ENCODE measurements at places on chromosomes 6 and 20.

GRCh38 chr6:27293436-27294098 is 18.5 kb downstream of the POM121L2 start:
- DNase-seq = no peak

DNA sequence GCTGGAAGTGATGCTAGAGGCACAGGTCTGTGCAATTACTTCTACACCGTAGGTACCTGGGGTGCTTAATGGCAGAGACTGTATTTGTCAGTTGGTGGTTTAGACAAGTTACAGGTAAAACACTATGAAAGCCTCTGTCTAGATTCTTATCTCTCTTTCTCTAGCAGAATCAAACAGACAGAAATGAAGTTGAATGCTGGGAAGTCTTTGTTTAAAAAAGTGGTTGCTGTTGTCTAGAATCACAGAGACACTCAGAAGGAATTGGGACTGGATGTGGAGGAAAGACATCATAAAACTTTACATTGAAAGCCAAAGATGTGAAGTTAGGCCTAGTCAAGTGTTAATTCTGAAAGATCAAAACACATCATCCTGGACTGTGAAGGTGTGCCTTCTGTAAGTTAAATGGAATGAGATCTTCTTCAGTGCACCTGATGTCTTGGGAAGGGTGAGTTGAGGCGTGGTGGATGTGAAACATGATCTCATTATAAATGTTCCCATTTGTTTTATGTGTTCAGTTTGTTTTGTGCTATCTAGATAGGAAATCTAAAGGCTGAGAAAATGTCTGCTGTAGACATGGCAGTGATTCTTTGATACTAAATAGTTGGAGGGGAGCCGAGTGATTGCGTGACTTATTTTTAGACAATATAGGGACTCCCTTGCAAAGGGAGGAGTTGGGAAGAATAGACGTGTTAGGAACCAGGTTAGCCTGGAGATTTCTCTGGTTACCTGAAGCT is 290.2 kb downstream of the SOX4 start:
- DNase-seq = no peak

DNA sequence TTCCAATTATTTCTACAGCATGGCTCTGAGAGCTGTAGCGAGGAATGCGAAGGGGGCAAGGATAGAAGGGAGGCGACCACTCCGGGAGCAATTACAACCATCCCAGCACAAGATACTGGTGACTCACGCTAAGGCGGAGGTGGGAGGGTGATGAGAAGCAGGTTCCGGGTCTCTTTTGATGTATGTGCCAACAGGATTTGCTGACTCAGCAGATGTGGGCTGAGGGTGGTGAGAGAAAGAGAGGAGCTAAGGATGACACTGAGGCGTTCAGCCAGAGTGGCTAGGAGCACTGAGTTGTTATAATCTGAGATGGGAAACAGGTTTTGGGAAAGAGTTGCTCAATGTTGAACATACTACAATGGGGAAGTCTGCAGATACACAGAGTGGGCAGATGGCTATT is 9.3 kb upstream of the TXNDC5 start:
- no peak for DNase-seq

DNA sequence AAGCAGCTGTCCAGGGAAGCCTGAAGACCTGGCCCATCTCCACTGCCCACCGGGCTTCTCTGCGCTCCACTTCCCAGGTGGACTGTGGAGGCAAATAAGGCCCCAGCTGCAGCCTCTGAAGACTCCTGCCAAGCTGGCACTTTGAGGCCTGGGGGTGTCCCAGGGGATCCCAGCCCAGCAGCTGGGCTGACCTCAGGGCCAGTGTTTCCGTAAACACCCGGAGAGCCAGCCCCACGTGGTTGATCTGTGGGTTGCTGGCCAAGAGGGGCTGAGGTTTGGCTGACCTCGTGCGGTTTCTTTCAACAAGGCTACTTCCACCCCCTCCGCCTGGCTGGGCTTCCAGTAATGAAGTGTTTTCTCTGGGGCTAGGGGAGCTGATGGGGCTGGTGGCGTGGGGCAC is 12.4 kb upstream of the CCN5 start:
- DNase-seq = no peak

DNA sequence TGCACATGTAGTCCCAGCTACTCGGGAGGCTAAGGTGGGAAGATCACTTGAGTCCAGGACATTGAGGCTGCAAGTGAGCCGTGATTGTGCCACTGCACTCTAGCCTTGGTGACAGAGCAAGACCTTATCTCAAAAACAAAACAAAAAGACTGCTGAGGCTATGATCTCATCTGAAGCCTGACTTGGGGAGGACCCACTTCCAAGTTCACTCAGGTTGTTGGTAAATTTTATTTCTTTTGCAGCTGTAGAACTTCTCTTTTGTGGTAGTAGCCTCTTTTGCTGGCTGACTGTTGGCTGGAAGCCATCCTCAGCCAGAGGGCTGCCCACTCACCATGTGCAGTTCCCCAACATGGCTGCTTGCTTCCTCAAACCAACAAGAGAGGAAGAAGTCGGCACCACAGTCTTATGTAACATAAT is 36.8 kb upstream of the ME1 start:
- no peak for DNase-seq

- DNase-seq = no peak
Observed at GRCh38 chr6:42453654-42454427, 2.1 kb upstream of the TRERF1 start.

- no peak for DNase-seq
Observed at GRCh38 chr6:99185525-99185924, 163.9 kb downstream of the FAXC start.

GRCh38 chr20:45826381-45827019 is 612 bp downstream of the TNNC2 start:
- DNase-seq = no peak

DNA sequence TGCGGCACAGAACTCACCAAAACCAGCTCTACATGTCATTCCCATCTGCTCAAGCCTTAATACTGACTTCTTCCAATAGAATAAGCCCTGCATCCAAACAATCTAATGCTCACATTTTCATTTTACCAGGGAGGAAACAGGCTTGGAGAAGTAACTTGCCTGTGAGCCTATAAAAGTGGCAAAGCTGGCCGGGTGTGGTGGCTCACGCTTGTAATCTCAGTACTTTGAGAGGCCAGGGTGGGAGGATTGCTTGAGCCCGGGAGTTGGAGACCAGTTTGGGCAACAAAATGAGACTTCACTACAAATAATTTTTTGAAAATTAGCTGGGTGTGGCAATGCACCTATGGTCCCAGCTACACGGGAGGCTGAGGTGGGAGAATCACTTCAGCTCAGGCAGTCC is 133.7 kb downstream of the LY86 start:
- no peak for DNase-seq

- DNase-seq = no peak
Observed at GRCh38 chr20:11186301-11187008, 512.7 kb upstream of the JAG1 start.

DNA sequence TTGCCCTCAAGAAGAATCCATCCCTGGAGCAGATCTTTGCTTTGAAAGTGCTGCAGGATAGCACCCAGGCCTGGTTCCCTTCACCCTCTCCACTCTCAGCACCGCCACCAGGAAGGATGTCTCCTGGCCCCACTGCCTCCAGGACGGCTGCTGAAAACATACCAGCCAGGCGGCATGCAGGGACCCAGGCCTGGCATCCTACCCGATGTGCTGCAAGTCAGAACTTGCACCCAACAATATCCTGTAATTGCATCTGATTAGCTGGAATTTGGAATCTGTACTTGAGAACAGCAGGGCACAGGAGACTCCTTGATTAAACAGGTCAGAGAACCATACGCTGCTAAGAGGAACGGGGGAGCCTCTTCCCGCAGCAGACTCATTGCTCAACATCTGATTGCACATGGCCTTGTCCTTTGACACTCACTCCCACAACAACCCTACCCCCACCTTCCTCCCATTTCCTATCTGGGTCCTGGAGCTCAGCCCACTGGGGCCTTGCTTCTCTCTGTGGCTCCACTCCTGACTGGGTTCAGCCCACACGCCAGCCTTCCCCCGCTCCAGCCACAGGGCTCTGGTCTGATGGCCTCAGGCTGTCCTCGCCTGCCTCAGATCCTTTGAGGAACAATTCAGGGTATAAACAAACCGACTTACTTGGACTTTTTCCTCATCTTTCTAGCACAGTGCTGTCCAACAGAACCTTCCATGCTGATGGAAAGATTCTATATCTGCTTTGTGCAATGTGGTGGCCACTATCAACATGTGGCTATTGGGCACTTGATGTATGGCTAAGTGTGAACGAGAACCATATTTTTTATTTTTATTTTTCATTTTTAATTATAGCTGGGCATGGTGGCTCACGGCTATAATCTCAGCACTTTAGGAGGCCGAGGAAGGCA is 78.0 kb downstream of the FGD2 start:
- DNase-seq = no peak

DNA sequence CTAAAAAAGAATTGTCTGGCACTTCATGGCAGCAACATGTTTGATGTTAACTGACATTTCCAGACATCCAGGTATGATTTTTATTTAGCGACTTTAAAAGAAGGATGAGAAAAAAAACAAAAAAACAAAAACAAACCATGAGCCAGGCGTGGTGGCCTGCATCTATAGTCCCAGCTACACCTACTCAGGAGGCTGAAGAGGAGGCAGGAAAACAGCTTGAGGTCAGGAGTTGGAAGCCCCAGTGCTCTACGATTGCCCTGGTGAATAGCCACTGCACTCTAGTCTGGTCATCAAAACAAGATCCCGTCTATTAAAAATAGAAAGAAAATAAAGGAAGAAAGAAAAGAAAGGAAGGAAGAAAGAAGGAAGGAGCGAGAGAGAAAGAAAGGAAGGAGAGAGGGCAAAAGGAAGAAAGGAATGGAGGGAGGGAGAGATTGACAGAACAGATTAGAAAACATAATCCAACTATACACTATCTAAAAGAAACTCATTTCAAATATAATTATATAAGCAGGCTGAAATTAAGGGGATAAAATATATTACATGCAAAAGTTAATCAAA is 141.6 kb downstream of the TRIM27 start:
- no peak for DNase-seq

DNA sequence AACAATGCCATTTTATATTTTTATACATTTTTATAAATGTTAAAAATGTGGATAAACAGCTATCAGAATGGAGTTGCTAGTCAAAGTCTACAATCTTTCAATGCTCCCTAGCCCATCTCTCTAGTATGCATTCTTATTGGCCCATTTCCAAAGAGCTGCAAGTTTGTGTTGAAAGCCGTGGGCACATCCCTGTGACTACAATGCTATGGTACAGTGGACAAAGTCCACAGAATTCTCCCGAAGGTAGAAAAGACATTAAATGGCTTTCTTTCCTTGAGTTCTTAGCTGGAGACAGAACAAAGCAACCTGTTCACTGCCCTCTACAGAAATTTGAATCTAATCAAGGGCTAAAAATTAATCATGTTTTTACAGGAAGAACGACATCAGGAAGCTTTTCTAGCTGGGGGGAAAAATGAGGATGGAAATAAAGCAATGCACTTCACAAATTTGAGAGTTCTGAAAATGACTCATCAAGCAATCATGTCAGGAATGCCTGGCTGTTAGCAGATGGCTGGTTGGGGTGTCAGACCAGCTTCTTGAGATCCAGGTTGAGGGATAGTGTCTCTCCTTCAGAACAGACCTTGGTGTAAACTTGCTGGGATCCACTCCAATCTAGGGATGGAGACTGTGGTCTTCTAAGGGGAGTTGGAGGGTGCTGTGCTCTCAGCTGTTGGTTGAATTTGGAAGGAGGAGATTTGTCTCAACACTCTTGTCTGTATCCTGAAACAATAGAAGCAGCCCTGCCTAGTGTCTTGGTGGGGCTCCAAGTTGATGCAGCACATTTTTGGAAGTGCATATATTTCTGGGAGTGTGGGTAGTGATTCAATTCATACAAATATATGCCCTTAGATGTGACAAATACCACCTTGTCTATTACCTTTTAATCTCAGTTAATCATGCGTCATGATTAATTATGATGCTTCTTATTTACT is 143.4 kb upstream of the PHACTR1 start:
- DNase-seq = no peak

DNA sequence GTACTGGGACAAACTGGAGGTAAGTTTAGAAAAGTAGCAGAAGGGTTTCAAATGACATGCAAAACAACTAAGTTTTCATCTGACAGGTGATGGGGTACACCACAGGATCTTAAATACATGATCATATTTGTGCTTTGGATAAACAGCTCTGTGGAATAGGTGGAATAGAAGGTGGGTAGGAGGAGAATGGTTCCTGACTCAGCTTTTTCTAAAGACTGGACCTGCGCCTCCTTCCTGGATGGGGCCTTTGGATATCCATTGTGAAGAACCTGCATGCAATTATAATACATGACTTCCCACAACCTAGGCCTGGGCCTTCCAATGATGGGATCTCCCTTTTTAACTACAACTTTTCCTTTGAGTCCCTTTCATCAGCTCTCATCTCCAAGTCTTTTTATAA is 145.9 kb downstream of the AHI1 start:
- DNase-seq = no peak

DNA sequence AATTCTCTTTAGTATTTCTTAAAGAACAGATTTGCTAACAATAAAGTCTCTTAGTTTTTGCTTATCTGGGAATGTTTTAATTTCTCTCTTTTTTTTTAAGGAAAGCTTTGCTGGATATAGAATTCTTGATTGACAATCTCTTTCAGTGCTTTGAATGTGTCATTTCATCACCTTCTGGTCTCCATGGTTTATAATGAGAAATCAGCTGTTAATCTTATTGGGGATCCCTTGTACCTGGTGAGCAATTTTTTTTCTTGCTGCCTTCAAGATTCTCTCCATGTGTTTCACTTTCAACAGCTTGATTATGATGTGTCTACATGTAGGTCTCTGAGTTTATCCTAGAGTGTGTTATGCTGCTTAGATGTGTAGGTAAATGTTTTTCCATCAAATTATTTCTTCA is 16.4 kb upstream of the PSMF1 start:
- no peak for DNase-seq

DNA sequence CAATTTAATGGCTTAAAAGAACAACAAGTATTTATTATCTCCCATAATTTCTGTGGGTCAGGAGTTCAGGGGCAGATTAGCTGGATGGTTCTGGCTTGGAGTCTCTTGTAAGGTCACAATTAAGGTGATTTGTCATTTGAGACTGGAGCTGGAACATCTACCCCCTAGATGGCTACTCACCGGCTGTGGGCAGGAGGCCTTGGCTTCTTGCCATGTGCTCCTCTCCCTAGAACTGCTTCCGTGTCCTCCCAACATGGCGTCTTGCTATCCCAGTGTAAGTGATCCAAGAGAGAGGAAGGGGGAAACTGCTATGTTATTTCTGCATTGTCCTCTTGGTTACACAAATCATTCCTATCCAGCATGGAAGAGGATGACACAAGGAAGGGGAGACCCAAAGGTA is 210.2 kb upstream of the ECI2 start:
- DNase-seq = peak; percentile 27

Measured in type B pancreatic cell (in vitro differentiated cells).